ENCODE measurements at places on chromosomes 3 and 15. TPM values are rescaled to one million over a fixed set of nuclear protein-coding genes. Genes with fewer than 3 reads are reported as not detected.

SMAD6 gene
- total RNA-seq, result 5.4 TPM

ZNF502 gene
- 8.4 TPM for total RNA-seq

CKMT1B gene
- total RNA-seq, result not detected

CORO2B gene
- total RNA-seq, result 2.9 TPM

GLT8D1 gene
- total RNA-seq, result 87.7 TPM

IMPG2 gene
- 1.3 TPM for total RNA-seq

IGDCC3 gene
- total RNA-seq, result 1.8 TPM

CHL1 gene
- 4.2 TPM for total RNA-seq

PPP1R2 gene
- 32.7 TPM for total RNA-seq

AKAP13 gene
- 90.9 TPM for total RNA-seq

VILL gene
- 7.2 TPM for total RNA-seq

RPS27L gene
- total RNA-seq, result 72.8 TPM

CPNE9 gene
- total RNA-seq, result 0.09 TPM

SLC6A20 gene
- total RNA-seq, result 0.09 TPM

DCUN1D1 gene
- total RNA-seq, result 28.6 TPM
